ENCODE measurements at places on chromosomes 12 and 14.

DNA sequence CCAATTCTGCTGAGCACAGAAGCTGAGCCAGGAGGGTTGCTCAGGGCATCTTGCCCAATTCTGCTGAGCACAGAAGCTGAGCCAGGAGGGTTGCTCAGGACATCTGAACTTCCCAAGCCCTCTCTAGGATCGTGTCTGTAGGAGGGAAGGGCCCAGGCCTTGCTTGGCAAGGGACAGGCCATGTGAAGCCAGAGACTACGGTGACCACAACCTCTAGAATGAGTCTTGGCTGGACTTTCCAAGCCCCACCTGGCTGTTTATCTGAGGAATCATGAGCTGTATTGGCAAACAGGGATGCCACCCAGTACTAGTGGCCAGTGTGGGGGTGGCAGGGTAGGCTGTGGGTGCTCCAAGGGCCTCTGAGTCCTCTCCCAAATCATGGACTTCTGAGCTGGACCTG lies 7.7 kb upstream of the SERPINA6 start:
- no peak for DNase-seq

DNA sequence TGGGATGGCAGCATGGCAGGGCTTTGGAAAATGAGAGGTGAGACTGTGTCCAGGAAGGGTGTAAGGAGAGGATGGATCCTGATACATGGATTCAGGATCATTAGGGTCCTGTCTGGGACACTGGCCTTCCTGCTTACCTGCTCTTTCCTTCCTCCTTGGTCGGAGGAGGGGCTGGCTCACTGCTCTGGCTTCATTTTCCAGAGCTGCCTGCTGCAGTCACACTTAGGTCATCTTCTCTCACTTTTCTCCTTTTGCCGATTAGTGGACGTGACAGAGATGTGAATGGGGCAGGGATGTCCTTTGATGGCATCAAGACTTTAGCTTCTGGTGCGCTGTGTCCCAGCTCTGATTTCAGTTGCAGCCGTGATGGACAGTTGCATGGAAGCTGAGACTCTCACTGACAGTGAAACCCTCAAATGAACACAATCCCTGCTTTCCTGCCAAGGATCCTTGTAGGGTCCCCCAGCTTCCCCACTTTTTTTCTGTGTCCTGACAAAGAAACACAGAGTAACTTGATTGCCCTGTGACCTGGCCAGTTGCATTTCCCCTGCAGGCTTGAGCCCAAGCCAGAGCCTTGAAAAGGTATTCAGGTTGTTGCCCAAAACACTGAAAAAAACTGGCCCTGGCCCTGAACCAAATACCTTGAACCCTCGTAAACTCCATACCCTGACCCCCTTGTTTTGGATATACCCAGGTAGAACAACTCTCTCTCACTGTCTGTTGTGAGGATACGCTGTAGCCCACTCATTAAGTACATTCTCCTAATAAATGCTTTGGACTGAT lies 756 bp upstream of the CIDEB start:
- DNase-seq: no peak

- no peak for DNase-seq
These were observed 138.5 kb downstream of the SLC16A7 start for GRCh38 chr12:59734371-59734770.

GRCh38 chr14:61555056-61555838 lies 140.1 kb upstream of the HIF1A start:
- no peak for DNase-seq

GRCh38 chr12:98618952-98619351 lies 25.5 kb downstream of the SLC25A3 start:
- no peak for DNase-seq

DNA sequence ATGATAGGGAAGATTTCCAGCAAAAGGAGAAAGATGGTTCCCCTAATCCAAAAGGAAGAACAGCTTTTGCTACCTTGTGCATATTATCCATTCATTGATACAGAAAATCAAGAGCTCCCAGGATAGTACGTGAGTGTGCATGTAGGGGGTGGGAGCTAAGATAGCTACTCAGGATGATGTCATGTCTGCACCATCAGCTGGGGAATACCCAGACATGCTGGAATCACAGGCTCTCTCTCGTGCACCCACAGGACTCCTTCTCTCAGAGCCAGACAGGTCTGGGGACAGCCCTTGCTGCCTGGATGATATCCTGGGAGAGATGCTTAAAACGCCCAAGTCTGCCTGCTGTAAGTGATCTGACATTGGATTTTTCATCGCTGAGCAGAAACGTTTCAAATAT lies 38.9 kb downstream of the FOXN3 start:
- no peak for DNase-seq

DNA sequence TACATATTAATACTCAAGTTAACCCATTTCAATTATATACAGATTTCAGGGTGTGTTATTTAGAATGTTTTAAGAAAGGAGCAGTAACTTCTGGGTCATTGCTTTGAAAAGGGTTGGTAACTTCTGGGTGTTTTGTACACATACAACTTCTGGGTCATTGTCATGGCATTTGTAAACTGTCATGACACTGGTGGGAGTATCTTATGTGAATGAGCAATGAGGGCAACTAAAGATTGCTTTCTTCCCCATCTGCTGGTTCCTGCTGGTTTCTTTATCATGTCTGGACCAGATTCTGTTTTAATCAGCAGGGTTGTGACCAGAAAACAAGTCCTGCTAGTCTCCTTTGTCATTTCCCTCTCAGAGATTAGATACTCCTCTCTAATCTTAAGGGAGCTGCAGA lies 713.3 kb downstream of the LRFN5 start:
- no peak for DNase-seq

Data from activated CD8-positive, alpha-beta memory T cell treated with anti-CD3 and anti-CD28 coated beads for 1 hour (primary cell).